Left cardiac atrium (tissue), 4 donors: ENCODE measurements at places on chromosomes 1 and 21. TPM values are rescaled to one million over a fixed set of nuclear protein-coding genes. Genes with fewer than 3 reads are reported as not detected.

CFAP107 gene
- not detected for total RNA-seq

GRCh38 chr1:226722901-226723656 is 16.0 kb downstream of the ITPKB start:
- no peak for DNase-seq

- DNase-seq = no peak
Observed at GRCh38 chr1:226902601-226903000, 32.2 kb downstream of the PSEN2 start.

SPRR3 gene
- total RNA-seq = not detected

TP73 gene
- not detected for total RNA-seq

- DNase-seq = no peak
Observed at GRCh38 chr1:115650961-115651360, 9.2 kb downstream of the VANGL1 start.

DNA sequence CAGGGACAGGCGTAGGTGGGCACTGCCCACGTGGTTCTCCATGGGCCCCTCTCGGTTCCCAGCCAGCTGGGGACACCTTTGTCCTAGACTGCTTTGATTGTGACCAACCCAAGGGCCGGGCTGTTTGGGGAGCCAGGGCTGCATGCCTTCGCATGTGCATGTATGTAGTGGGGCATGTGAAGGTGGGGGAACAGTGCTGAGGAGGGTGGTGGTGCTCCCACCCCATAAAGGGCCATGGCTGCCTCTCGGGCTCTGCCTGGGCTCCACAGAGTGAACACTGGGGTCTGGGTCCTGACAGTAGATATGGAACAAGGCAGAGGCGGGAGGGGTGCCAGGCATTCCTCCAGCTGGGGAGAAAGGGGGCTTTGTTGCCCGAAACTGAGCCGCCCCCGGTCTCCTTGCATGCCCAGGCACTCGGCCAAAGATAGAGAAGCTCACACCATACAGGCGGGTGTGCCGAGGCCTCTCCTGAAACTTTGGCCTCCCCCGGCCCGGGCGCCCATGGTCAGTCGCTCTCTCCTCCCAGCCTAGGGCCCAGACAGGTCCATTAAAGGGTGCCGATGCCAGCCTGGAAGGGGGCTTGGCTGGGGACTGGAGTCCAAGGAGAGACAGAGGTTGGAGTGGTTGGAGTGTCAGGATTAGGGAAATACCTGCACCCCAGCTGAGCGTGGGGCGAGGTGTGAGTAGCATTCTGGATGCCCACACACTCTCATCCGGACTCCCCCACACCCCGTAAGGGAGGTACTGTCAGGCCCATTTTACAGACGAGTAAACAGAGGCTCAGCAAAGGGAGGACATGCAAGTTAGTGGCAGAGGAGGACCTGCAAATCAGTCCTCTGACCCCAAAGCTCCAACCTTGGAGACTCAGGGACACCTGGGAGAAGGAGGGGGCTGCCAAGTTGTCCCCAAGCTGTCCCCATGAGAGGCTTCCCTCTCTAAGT is 41.1 kb downstream of the EPHA2 start:
- DNase-seq = no peak

SIPA1L2 gene
- 57.1 TPM for total RNA-seq

DNA sequence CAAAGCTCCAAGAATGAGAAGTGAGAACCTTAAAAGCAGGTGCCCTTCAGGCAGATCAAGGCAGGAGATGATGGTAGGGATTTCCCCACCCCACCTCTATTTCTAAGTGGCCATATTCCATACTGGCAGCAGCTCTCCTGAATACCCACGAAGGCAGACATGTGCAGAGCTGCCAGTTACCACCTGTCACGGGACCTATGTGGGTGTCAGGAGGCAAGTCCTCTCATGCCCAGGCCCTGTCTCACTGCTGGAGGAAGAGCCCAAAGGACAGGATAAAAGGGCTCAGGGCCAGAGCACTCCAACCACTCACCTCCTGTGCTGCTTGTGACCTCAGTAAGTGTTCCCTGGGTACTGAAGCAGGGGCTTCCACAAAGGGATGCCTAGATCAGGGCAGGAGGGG is 721 bp upstream of the LCE1B start:
- no peak for DNase-seq

AGT gene
- total RNA-seq = 130 TPM

- peak; percentile 40 for DNase-seq
Observed at GRCh38 chr1:161258439-161259344, at the start of gene PCP4L1. Gene PCP4L1, plus strand, starts transcription at chr1:161258745. Its CDS starts 230 bp downstream, at chr1:161258975.

DNA sequence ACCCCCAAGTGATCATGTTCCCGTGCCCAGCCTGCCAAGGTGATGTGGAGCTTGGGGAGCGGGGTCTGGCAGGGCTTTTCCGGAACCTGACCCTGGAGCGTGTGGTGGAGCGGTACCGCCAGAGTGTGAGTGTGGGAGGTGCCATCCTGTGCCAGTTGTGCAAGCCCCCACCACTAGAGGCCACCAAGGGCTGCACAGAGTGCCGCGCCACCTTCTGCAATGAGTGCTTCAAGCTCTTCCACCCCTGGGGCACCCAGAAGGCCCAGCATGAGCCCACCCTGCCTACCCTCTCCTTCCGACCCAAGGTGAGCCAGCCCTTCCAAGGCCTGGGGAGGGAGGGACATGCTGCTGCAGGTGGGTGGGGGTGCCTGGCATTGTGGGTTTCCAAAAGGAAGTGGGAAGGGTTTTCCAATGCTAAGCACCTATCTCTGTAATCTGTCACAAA is 2.3 kb downstream of the TRIM46 start:
- no peak for DNase-seq

GRCh38 chr1:12179111-12179519 is 12.3 kb downstream of the TNFRSF1B start:
- DNase-seq = peak; percentile 57

- DNase-seq = no peak
Observed at GRCh38 chr1:200379432-200379757, 30.4 kb downstream of the ZNF281 start.

- DNase-seq = no peak
Observed at GRCh38 chr1:200640963-200641401, 20.4 kb upstream of the KIF14 start.

DNA sequence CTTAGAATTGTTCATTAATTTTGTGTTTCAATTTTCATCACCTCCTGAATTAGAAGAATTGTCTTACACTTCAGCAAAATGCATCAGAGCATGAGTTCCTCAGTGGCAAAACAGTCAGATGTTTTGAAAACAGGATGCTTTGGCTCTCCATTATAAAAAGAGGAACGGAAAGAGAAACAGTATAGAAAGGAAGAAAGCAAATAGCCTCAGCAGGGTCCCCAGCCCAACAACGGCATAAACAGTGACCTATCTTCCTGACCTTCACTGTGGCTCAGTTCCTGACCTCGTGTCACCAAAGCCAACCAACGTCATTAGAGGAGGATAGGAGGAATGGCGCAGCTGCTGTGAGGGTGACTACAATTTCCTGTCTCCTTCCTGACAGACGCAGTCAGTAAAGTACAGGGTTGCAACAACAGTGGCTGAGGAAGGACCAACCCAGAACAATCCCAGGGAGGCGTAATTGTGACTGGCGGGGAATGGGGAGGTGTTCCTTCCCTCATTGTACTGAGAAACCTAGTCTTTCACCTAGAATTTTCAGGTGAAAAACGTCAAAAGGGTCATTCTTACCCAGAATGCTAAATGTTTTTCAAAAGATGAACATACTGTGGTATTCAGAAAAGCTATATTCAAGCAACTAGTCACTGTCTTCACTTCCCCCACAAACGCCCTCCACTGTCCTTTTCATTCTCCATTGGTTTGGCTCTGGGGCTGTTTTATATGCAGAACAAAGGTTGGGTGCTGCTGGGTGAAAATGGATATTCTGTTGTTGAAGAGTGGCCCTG is 197.9 kb upstream of the SGIP1 start:
- peak; percentile 83 for DNase-seq

OLIG2 gene
- total RNA-seq = not detected

GRCh38 chr1:84997667-84998600 is 1.0 kb upstream of the MCOLN2 start:
- no peak for DNase-seq

DNA sequence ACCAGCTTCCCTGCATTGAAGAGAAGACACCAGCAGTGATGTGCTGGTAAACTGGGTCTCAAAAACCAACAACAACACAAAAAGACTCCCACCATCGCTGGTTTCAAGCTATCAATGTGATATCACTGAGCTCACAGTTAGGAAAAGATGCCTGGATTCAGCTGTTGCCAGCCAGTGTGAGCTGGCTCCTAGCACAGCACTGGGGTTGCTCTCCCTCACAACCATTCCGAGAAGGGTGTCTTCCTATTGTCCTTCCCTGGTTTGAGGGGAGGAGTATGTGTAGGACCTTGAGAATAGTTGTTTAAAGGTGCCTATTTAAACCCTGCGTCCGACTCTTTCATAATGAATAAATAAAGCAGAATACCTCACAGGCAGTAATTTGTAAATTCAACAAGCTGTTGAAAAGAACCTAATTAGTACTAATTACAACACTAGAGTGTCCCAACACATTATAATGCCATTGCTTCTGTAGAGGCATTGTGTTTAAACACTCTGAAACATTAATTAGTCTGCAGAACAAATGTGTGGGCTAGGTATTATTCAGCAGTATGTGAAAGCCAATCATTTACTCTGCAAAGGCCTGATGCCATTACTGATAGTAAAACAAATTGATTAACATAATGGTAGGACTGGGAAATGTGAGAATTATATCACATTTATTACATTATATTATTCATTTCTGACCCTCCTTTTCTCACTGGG is 17.2 kb downstream of the NIBAN1 start:
- DNase-seq = no peak

DNA sequence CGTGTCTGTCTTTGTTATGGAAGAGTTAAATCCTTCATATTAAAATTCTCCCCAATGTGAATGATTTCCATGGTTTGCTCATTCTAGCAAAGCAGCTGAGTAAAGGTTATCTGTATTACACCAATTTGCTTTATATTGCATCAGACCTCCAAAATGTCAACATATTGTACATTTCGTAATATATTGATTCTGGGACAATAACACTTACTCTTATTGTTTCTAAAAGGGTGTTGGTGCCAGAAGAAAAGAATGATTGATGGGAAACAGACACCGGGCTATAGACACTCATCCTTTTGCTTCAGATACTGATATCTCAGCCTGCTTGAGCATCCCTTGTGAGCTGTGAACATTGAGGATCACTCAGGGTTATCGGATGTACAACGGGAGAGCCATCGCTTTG is 7.0 kb downstream of the NTNG1 start:
- DNase-seq = no peak

TEX38 gene
- 0.35 TPM for total RNA-seq

DNA sequence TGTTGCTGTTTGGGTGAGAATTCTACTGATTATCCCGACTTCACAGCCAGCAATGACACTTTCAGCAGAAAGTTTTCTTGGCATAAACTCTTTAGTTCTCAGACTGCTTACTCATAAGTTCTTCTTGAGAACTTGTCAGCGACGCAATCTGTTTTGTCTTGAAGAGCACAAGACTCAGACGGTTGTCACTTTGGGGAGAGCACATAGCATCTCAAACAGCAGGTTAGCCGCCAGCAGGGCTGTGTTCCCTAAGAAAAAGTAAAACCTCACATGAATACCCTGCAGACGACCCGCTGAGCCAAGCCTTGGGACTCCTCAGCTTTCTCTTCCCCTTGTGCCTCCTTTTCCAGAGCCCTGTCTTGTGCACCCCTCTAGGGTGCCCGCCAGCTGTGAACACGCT is 11.4 kb downstream of the AGMAT start:
- DNase-seq = no peak

- DNase-seq = no peak
Observed at GRCh38 chr1:92543131-92544055, 56.7 kb upstream of the GFI1 start.

- DNase-seq = no peak
Observed at GRCh38 chr1:179340918-179341317, 24.9 kb upstream of the AXDND1 start.

PLPP3 gene
- total RNA-seq = 85.1 TPM

KIF21B gene
- 0.94 TPM for total RNA-seq

OR2T35 gene
- total RNA-seq = not detected

DNA sequence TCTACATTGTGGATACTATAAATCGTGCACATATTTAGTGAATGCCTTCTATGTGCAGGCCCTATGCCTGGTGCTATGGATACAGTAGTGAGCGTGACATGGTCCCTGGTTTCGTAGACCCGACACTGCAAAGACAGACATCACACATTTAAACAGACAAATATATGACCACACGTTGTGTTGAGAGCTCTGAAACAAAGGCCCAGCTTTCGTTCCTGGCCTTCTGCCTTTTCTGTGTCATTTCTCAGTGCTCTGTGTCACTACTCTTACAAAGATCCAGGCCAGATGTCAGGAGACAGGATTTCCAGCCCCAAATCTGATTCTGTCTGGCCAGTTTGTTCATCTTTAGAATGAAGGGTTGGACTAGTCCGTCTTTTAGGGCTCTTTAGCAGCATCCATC is 19.3 kb upstream of the TRABD2B start:
- no peak for DNase-seq

DNA sequence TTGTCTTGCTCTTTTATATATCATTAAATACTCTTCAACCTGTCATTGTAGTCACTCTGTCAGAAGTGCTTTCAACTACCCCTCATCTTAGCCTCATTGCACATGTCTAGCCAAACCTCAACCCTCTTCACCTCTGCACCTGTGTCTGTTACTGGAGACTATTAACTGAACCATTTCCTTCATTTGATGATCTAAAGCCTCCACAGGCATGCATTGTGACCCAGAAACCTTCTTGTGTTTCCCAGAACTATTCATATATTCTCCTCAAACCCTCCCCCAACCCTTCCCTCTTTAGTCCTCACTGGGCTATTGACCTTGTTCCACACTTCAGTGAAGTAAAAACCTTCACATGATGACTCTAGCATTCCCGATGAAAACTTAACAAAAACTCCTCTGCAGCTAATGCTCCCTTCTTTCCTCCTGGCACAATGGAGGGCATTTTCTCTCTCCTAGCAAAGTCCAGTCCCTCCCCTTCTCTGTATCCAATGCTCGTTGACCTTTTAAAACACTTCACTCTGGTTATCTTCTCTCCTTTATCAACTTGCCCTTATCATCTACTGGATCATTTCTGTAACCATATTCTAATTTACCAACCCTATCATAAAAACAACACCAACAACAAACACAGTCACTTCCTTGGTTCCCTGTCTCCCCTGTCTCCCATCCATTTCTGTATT is 86.1 kb downstream of the BACH1 start:
- no peak for DNase-seq

GRCh38 chr1:33433509-33434362 is 2.8 kb upstream of the PHC2 start:
- peak; percentile 58 for DNase-seq

FCN3 gene
- total RNA-seq = 14.2 TPM

- no peak for DNase-seq
Observed at GRCh38 chr1:203289982-203290260, 15.4 kb upstream of the BTG2 start.
